ENCODE measurements at places on chromosomes 1 and 21.

DNA sequence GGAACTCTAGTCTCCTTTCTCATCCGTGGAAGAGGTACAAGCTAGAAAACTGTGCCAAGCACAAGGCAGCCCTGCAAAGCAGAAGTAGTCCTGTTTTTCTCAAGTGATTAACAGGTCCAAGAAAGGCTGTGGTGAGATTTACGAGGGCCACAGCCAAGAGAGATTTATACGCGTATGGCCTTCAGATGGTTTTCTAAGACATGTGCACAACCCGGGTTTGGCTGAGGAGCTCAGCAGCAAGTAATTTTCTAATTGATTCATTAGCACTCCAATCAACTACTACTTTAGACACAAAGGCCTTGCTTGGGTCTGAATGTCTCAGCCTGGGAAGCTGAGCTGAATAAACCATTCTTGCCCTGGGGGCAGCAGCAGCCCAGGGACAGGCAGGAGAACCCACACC, 55.8 kb downstream of the SSBP3 start:
- DNase-seq, result no peak

GRCh38 chr21:38206646-38207045, 50.1 kb upstream of the KCNJ15 start:
- DNase-seq, result no peak

DNA sequence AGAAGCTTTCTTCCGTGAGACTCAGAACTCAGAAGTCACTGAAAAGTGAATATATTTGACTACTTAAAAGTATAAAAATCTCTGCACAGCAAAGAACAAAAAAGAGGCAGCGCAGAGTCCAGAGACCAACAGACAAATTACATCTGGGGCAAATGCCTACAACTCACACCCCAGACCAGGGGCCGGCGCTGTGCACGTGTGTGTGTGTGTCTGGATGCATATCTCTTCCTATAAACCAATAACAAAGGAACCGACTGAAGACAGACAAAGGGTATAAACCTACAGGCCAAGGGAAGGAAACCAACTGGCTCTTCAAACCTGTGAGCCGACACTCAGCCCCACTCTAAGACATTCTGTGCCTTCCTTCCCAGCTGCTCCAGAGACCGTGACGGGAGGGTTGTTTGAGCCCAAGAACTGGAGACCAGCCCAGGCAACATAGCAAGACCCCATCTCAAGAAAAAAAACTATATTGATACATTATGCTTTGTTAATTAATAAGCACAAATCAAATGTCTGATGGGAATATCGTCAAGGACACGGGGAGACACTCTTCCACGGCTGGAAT, 18.8 kb downstream of the WNT9A start:
- no peak for DNase-seq

- no peak for DNase-seq
Measured at GRCh38 chr1:227887697-227888403, 59.9 kb downstream of the WNT9A start.

- no peak for DNase-seq
Measured at GRCh38 chr1:928825-929661, 5.3 kb downstream of the SAMD11 start.

DNA sequence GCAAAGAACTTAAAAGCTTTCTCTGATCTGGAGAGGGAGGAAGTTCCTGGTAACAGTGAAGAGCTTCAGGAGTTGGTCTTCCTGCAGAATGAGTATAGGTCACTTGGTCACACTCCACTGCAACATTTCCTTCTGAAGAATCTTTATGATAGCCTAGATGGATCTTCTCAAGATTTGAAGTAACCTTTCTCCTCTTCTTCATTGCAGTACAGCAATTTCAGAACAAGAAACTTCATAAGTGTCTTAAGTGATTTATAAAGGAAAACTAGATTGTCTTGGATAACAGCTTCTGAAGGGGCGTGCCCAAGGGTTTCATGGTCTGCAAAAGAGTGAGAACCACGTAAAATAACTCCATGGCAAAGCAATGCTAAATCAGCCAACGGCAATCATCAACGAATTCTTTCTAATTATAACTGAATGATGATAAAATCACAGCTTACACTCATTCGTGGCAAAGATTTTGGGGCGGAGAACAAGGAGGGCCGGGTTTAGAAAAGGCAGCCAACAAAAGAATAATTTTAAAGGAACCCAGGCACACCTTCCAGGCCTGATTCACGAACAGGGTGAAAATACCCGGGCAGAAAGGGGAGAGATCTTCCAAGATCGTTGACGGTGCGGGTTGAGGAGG, 53.9 kb upstream of the ASPM start:
- DNase-seq, result no peak

GRCh38 chr1:238063454-238063853, 172.7 kb upstream of the ZP4 start:
- no peak for DNase-seq

DNA sequence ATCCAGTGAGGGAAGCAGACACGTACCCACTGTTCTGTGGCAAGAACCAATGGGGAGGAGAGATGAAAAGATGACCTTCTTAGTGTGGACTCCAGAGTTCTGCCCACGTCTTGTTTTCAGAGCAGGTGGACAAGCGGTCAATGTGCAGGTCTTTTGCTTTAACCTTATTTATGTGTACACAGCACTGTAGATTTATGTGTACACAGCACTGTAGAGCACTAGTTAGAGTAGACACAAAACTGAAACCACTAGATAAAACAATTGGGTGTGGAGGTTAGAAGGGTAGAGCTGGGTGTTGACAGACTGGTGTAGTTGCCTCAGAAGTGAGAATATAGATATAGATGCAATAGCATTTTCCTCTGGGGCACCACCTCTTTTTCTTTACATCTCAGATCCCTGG, 150.0 kb downstream of the MAGI3 start:
- DNase-seq, result no peak

GRCh38 chr1:1250786-1251284, 4.3 kb upstream of the C1QTNF12 start:
- no peak for DNase-seq

- DNase-seq, result no peak
Measured at GRCh38 chr21:34609244-34609932, 5.5 kb downstream of the RCAN1 start.

DNA sequence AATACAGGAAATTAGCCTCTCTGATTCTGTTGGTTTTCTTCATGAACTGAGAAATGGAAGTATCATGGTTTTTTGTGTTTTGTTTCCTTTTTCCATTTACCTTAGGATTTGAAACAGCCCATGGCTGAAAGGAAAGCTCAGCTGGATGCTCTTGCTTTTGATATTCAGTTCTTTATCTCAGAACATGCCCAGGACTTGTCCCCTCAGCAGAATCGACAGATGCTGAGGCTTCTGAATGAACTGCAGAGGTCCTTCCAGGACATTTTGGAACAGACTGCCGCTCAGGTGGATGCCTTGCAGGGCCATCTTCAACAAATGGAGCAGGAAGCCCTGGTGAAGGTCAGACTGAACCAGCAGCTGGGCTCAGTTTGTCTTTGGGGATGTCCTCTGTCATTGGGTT, 142.4 kb downstream of the MACF1 start:
- no peak for DNase-seq

DNA sequence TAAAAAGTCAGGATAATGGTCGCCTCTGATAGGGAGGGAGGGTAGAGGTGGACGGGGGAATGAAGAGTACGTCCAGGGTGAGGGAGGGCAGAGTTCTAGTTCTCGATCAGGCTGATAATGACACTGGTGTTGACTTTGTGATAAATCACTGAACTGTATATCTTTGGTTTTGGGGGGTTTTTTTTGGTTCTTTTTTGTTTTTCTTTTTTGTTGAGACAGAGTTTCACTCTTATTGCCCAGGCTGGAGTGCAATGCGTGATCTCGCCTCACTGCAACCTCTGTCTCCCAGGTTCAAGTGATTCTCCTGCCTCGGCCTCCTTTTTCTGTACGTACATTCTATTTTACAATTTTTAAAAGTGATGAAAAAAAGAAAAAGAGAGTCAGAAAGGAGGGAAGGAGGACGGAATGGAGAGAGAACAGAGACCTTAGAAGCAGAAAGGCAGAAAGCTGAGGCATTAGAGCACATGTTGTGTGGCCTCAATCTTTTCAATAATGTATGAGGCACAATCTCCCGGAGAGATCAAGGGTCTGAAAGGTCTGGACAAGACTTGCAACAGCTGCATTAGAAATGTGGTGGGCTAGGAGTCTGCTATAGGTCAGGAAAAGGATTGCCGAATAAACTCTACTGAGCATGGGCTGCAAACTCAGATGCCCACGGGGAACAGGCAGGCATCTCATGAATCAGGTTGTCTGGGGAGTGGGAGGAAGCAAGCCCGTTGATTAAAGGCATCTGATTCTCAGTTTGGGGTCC, 174.8 kb downstream of the TOMM20 start:
- no peak for DNase-seq

DNA sequence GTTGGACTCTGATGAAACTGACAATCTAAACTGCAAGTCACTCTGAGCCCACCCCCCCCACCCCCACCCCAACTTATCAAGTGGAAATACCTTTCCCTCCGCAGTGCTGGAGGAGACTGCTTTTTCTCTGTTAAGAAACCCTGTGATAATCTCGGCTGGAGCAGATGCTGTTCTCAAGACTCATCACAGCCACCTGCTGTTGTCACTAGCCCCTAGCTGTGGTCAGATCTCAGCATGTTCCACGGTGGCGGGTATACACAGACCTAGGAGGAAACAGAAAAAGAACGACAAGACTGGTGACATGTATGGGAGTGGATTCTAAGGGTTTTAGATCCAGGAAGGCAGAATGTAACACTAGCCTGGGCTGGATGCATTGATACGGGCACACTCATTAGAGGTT, 2.3 kb downstream of the ACTL8 start:
- DNase-seq, result no peak

DNA sequence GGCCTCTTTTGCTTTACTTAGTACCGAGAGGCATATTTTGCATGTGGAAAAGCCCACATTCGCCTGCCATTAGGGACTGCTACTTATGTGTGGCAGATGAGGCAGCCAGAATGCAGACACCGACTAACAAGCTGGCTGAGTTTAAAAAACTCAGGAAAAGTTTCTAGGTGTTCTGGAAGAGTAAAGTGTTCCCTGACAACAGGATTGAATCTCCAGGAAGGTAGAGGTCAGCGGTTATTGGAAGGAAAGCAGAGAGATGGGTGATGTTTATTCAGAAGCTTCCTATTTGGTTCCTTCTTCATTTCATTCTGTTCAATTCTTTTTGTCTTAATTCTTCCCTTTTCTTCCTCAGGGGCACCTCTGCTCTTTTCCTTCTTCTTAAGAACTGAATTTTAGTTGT, 206.9 kb upstream of the SNX7 start:
- DNase-seq, result no peak

DNA sequence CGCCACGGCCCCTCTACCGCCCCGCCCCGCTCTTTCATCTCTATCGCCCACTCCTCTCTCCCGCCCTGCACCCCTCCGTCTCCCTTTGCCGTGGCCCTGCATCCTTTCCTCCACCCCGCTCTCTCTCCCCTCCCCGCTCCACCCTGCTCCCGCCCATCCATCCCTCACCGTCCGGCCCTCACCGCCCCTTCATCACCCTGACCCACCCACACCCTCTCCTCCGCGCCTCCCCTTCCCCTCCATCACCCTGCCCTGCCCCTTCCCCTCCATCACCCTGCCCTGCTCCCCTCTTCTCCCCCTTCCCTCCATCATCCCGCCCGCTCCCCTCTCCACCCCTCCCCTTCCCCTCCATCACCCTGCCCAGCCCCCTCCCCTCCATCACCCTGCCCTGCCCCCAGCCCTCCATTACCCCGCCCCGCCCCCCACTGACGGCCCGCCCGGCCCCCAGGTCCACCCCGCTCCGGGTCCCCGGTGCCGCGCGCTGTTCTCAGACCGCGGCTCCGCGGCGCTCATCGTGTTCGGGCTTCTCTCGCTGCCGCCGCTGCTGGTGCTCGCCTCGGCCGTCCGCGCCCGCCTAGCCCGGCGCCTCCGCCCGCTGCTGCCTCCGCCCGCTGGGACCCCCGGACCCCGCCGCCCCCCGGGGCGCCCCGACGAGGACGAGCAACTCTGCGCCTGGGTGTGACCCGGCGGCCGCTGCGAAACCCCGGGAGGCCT, 6.2 kb upstream of the ANKRD65 start:
- no peak for DNase-seq

DNA sequence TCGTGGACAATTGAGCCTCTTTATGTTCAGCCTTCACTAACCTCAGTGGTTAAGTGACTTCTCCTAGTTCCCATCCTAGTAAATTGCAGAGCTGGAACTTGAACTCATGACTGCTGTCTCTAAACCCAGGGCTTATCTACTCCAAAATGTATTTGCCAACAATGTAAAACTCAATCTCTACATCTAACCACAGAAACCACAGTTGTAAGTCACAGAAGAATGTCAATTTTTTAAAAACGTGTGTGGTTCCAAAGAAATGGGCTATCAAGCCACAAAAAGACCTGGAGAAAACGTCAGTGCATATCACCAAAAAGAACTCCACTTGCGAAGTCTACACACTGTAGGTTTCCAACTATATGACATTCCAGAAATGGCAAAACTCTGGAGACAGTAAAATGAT, 172.6 kb upstream of the HMCN1 start:
- no peak for DNase-seq

GRCh38 chr1:149934356-149934755, 2.3 kb downstream of the MTMR11 start:
- no peak for DNase-seq

- DNase-seq, result no peak
Measured at GRCh38 chr1:32025515-32025914, 11.8 kb downstream of the KHDRBS1 start.

DNA sequence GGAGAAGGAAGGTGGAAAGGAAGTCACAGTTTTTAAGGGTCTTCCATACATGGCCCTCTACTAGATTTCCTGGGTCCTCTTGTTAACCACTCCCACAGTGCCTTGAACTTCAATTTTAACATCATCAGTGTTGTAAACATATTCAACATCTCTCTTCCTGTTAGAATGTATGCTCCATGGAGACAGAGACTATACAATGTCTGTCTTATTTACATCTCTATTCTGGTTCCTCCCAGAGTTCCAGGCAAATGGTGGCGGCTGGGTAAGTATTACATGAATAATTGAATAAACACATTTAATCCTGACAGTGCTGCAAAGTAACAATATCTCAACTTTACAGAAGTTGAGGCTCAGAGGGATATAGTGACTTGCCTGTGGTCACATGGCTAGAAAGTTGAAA, 40.3 kb downstream of the CDC7 start:
- DNase-seq, result no peak

DNA sequence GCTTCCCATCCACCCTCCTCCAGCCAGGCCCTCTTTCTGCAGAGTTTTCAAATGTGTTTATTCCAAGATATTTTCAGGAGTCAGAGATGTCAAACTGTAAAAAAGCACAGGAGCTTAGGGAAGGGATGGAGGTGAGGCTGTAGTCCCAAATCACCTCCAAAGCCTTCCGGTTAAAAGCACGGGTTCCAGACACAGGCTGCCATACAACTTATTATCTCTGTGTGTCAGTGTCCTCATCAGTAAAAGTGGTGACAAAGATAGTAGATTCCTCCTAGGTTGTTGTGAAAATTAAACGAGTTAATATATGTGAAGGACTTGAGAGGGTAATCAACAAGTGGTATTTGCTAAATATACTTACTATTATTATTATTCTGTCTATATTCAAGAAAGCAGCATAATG, 15.1 kb downstream of the S100A7A start:
- DNase-seq, result no peak

GRCh38 chr1:164644774-164645644, 86.0 kb downstream of the PBX1 start:
- DNase-seq, result no peak

GRCh38 chr1:116940814-116941599, 31.3 kb downstream of the PTGFRN start:
- no peak for DNase-seq

GRCh38 chr1:111599781-111600693, 19.6 kb upstream of the RAP1A start:
- no peak for DNase-seq
